Activated CD8-positive, alpha-beta memory T cell treated with anti-CD3 and anti-CD28 coated beads for 1 hour (primary cell): ENCODE measurements at places on chromosomes 13 and 19.

DNA sequence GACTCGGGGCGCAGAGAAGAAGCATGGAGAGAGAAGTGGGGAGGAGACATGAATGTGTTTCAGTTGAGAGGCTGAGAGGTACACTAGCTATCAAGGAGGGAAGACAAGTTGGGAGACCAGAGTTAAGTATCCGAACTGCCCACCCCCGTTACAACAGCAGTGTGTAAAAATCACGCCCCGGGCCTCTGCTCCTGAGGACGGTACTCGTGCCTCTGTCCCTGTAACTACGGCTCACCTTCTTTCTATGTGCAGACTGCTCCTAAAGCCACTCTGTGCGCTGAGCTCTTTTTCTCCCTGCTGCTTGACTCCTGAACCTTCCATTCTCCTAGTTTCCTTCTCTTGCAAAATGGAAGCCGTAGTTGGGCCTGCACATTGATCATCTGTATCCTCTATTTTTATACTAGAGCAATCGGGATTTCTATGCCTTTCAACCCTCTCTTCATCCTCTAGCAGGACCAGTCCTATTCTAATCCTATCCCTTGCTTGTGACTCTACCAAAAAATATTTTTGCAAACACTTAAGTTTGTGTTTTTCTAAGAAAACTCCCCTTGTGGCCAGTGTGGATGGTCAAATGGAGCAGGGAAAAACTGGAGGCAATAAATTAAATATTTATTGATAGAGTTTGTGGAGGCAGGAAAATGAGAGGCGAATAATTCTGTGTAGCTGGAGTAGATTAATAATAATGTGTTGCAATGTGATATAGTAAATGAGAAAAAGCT, 569 bp downstream of the POLR1D start:
- no peak for DNase-seq

GRCh38 chr19:1864480-1865171, 1.2 kb upstream of the KLF16 start:
- DNase-seq, result peak; percentile 48

DNA sequence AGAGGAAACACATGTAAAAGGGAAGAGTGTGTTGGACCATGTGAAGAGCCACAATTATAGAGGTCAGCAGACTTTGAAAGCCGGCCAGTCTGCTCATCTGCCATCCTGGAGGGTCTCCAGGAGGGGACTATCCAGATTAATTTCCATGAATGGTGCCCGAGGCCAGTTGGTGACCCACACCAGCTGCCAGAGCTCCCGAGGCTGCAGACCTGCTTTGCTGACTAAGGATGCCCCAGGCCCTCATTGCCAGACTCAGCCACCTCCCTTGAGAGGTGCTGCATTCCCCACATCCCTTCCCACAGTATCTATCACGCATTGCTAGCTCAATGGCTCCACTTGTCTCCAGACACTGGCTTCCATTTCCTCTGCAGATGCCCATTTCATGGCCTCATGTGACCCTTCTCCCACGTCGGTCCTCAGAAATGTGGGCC, 110.3 kb downstream of the NALCN start:
- DNase-seq, result no peak

DNA sequence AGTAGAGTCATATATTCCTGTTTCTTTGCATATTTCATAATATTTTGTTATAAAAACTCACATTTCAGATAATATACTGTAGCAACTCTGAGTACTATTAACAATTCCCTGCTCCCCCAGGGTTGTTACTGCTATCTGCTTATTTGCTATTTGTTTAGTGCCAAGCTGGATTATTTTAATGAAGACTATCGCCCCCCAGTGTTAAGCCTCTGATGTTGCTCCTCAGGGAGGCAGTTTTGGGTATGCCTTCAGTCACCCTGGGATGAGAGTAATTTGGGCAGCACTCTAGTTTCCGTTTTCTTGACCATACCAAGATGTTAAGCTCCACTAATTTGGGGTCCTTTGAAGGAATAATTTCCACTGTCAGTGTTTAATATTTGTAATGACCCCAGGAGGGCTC, 46.0 kb downstream of the MICU2 start:
- no peak for DNase-seq

- DNase-seq, result no peak
These were observed 16.6 kb downstream of the ADAT3 start for GRCh38 chr19:1921825-1922224.

GRCh38 chr13:76231522-76232167, 595.5 kb downstream of the LMO7 start:
- no peak for DNase-seq

- no peak for DNase-seq
These were observed 7.3 kb downstream of the POLR2E start for GRCh38 chr19:1087813-1088415.

GRCh38 chr13:41915081-41915480, 45.8 kb downstream of the VWA8 start:
- DNase-seq, result no peak

DNA sequence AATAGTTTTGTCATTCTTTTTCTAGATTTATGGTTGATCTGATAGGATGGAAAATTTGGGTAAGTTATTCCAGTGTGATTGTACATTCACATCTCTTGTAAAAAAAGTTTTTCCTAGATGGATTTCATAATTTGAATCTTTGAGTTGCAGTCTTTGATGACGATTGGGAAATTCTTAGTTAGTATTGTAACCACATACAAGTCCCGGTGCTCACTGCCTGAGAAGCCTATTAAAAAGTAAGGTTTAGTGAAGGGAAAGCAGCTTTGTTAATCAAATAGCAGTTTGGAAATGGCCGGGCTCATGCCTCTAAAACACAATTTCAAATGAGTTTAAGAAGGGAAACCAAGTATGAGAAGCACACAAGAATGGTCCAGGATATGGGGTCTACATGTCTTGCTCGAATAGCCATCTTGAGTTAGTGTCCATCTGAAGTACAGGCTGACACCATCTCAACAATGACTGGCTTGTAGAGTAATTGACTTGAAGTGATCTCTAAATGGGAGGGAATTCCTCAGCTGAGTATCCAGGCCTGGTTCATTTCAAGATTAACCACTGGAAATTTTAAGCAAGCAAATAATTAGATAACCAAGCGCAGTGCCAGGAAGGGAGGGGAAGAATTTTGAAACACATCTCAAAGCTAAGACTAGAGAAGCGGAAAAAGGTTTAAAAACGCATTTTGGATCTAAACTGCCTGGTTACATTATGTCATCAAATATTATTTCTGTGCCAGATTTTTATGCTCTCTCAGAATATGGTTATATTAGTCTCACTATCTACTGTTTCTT, 1145.6 kb upstream of the MIR17HG start:
- DNase-seq, result no peak

- no peak for DNase-seq
These were observed 279.1 kb downstream of the FGF9 start for GRCh38 chr13:21949818-21950429.

GRCh38 chr19:54408456-54409026, 6.7 kb upstream of the TTYH1 start:
- DNase-seq, result no peak

GRCh38 chr13:51682686-51683085, 98.4 kb downstream of the WDFY2 start:
- DNase-seq, result no peak

DNA sequence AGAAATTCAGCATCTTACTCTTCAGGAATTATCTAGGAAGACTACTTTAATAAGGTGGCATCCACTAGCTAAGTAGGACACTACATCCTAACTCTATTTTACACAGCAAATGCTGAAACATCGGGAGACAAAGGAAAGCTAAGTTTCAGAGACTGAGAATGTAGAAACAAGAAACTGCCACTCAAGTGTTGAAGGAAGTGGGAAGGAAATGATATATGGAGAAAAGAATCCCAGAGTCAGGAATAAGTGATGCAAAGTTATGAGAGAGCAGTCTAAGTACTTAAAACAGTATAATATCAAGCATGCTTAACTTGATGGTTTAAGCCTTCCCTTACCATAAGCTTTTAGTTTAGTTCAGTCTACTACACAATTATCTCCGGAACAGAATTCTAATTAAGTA, 52.4 kb downstream of the RBM26 start:
- no peak for DNase-seq

DNA sequence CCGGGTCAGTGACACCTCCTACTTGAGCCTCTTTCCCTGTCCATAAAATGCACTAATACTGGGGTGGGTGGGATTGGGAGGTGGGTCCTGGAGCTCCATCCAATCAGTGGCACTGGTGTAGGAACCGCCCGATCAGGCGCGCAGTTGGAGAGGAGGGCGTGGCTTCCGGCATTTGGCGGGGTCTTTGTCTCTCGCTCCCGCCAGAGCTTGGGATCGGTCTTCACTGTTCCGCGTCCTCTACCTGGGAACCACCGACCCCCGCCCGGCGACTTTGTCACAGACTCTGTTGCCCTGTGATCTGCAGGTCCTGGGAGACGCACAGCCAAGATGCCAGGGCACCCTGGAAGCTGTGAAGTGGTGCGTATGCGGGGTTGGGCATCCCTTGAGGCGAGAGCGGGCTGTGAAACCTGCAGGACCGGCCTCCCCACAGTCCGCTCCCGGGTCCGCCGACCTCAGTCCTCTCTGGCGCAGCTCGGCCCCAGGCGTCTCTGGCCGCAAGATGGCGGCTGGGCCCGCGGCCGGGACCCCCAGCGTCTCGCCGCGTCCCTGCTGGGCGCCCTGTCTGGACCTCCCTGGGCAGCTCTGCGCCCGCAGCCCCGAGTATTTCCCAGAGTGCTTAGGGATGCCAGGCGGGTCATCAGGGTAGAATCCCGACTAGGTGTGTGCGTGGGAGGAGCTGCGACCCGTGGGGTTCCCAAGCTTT, 41.6 kb upstream of the ZNF730 start:
- no peak for DNase-seq

DNA sequence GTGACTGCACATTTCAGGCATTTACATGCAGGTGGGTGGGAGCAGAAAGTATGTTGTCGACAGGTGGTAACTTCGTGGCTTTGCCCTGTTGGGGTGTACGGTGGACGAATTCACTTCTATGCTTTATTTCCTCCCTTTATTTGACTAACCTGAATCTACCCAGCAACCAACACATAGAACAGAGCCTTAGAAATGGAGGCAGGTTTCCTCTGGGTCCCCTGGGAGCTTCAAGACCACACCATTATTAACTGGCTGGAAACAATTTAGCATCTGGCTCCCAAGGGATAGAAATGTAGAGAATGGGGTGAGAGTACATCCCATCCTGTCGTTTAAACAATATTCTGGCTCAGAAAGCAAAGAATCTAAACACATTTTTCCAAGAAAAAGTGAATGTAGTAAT, 244.4 kb downstream of the DLEU7 start:
- no peak for DNase-seq

DNA sequence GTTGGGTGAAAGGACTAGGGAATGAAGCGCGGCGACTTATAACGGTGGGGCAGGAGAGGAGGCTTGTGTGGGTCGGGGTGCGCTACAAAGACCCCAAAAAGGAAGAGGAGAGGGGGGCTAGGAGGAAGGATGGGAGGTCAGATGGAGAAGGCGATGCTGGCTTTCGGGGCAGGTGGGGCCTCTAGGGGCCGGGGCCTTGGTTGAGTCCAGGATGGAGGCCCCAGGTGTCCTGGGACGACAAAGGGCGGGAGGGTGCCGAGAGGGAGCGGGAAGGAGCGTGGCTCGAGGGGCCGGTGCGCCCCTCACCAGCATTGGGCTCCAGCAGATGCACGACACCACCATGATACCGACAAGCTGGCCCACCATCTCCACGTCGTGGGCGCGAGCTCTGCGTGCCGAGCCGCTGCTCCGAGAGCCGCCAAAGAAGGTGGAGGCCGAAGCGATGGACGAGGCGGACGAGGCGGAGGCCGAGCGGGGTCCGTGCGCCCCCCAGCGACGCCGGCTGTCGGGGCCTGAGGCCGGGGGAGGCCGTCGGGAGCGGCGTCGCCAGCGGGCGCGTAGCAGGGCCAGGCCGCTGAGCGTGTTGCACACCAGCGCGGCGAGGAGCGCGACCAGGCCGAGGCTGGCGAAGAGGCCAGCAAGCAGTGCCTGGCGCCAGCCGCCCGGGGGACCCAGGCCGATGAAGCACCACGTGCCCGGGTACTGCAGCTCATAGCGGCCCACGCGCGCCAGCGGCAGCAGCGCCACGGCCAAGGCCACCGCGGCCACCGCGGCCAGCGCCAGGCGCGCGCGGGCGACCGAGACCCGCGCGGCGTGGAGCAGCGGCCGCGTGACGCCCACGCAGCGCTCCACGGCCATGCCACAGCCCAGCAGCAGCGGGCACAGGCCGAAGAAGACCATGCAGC, 1.8 kb downstream of the PTGER1 start:
- no peak for DNase-seq

DNA sequence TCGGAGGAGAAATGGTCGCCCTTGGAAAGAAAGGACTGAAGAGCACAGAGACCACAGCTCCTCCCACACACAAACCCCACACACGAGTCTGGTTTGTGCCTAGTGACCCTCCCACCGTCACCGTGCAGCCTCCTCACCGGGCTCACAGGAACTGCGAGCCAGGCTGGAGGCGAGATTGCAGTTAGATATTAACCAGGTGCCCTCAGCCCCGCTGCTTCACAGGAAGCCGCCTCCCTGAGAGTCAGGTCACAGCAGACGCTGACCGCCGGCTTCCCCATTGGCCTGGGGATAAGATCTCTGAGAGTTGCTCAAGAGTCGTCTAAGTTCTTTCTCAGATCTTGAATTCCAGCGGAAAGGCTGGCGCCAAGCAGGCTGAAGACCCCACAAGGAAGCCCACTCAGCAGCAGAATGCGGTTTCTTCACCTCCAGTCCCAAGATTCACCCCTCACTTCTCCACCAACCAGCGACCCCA, 870 bp downstream of the ZNF44 start:
- DNase-seq, result peak; percentile 35

DNA sequence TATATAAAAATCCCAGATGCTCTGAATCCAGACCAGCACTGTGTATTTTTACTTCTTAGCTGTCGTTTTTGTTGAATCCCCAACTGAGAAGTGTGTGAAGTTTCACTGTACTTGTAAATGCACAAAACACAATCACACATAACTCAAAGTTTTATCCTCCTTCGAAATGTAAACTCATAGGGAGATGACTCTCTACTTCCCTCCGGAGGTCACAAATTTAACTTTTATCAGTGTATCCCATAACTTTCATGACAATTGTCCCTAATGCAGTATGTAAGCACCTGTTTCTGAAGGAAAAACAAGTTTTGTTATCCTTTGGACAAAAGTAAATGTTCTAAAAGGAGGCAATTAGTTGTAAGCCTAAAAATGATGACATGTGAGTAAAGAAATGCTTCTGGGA, 665.0 kb upstream of the SLITRK6 start:
- no peak for DNase-seq

GRCh38 chr13:61935710-61936109, 520.1 kb upstream of the PCDH20 start:
- no peak for DNase-seq

DNA sequence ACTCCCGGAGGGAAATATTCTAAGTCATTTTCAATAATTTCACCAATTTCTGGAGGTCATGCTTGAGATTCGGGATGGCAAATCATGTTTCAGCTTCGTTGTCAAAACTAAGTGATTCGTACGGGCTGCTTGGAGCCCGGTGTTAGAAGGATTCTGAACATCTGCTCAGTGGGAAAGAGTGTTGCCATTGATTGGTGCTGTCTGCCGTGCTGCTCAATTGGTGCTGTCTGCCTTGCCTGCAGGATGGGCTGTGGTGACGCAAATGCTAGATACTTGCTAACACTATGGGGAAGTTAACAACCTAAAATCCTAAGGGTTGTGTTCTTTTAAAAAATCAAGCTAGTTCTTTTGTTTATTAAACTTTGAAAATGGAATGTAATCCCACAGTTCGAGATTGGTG, 17.3 kb upstream of the CACNG8 start:
- DNase-seq, result no peak
